ENCODE measurements at places on chromosomes 2 and 18.
A peak's percentile ranks its signal among the peaks of the same experiment; 100 is the strongest.

GRCh38 chr2:96507957-96508520, 2.9 kb upstream of the NEURL3 start:
- peak; percentile 89 for DNase-seq

GRCh38 chr2:113173542-113174375, at the start of gene PSD4:
PSD4 (plus strand) TSS chr2:113173971; CDS start chr2:113182457, 8,486 bp downstream.
- no peak for DNase-seq

- DNase-seq: no peak
Measured at GRCh38 chr18:55280503-55280902, 307.5 kb downstream of the TCF4 start.

GRCh38 chr18:77218642-77219041, 31.0 kb upstream of the GALR1 start:
- no peak for DNase-seq

All from Calu3 (cell line).